Colonic mucosa (tissue), 4 donors: ENCODE measurements at places on chromosomes 2 and 18.

DNA sequence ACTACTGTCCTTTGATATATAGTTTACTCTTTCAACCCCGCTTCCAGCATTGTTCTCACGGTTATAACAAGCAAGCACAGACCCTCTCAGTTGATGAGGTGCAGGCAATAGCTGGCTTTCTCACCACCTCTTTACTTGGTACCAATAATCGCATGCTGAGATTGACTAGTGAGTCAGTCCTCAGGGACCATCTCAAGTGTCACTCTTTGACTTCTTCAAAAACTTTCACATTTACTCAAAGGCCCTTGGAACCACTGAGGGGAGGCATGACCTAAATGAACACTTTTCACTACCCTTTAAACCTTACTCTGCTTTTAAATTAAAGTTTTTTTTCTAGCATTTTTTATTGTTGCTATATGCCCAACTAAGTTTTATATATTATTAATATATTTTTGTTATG, 101.8 kb downstream of the DAW1 start:
- DNase-seq: no peak

DNA sequence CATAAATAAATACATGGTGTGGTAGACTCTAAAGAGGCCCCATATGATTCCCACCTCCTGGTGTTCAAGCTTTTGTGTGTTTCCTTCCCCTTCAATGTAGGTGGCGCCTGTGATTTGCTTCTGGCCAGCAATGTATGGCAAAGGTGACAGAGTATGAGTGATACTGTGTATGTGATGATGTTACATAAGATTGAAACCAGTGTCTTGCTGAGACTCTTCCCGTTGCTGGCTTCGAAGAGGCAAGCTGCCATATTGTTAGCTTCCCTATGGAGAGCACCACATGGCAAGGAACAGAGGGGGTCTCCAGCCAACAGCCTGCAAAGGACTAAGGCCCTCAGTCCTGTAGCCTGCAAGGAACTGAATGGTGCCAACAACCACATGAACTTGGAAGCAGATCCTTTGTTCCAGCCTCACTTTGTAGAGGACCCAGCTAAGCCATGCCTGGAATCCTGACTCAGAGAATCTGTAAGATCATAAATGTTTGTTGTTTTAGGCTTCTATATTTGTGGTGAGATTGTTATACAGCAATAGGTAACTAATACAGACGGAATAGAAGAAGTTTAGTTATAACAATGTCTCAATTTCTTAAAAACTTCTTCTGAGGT, 1.7 kb upstream of the SMAD4 start:
- peak; percentile 43 for DNase-seq

DNA sequence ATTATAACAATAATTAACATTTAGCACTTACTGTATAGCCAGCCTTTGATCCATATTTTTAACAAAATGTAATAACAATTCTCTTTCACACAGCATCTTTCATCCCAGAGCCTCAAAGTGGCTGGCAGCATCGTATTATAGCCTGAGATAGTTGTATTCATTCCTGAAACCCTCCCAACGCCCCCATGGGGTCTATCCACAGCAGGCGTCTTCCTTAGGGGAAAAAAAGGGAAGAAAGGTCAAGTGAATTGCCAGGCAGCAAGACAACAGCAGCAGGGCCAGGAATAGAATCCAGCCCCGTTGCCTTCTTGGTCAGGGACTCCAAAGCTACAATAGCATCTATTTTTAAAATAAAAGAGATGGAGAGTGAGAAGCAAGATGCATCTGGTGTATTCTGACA, 424.4 kb upstream of the ID2 start:
- DNase-seq: no peak

DNA sequence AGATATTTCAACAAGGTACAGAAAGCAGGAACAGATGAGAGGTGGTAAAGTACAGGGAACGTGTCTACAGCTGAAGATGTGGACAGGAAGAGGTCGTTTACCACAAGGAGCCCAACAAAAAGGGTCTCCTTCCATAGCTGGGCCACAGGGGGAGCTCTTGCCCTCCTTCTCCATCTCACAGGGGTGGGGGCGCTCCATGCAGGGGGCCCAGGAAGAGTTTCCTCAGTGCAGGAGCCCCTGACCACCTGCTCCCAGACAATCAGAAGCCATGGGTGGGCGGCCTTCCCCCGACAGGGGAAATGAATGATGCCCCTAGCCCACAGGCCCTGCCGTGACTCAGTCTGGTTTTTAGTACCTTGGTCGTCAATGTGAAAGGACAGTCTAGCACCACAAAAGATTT, 163.6 kb upstream of the ZNF516 start:
- DNase-seq: no peak

- DNase-seq: no peak
These were observed 251.4 kb upstream of the UBE2E3 start for GRCh38 chr2:180728928-180729559.

DNA sequence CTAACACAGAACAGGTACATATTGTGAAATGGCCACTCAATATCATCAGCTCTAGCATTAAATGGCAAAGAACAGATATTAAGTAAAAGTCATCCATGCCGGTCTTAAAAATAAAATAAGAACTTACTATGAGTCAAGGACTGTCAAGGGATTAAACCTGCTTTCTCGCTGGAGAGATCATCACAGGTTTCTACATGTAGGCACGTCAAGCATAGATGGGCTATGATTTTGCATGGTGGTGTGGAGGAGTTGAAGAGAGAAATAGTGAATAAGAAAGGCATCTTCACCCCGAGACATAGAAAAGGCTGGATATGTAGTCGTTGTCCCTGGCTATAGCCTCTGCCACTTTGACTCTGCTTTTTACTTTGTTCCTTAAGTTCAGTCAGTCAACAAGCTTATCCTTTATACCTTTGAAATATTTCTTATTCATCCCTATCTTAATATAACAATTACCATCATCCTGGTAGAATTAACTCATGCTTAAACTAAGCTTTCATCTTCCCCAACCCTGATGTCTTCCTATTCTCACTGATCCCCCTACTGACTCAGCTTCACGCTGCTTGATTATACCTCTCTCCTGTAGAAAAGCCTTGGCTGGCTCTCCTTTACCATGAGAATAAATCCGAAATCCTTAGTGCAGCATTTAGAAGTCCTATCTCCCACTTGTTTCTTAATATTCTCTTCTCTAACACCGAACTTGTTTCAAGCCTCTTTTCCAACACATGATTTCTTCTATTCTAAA, 42.5 kb downstream of the DSC3 start:
- DNase-seq: no peak

DNA sequence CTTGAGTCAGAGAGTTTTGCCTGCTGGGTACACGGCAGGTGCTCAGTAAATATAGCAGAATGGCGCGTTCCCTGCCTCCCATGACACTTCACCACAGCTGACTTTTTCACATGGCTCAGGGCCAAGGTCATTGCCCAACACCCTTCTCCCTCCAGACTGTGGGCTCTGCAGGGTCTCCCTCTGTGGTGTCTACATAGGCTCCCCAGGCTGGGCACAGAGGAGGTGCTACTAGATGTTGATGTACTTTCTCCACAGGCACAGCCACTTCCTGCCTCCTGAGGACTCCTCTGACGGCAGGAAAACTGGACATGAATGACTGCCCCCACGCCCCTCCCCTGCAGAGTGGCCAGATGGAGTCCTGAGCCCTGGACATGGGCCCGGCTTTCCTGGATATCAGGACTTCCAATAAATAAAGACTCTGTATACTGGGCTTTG, 4.2 kb downstream of the CHCHD5 start:
- DNase-seq: no peak

DNA sequence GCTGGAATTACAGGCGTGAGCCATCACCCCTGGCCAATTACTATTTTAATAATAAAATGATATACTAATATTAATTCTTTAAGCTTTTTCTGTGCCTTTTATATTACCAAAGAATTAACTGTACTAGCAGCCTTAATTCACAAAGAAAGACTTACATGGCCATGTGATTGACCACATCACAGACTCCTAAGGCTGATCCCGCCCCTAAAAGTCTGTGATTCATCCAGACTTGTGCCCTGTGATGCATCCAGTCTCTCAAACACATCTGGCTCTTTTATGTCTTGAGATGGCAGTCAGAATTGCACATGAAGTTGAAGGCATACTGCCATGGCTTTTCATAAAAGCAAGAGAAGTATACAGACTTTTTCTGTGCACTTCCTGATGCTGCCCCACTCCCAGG, 91.7 kb downstream of the DTNA start:
- no peak for DNase-seq

DNA sequence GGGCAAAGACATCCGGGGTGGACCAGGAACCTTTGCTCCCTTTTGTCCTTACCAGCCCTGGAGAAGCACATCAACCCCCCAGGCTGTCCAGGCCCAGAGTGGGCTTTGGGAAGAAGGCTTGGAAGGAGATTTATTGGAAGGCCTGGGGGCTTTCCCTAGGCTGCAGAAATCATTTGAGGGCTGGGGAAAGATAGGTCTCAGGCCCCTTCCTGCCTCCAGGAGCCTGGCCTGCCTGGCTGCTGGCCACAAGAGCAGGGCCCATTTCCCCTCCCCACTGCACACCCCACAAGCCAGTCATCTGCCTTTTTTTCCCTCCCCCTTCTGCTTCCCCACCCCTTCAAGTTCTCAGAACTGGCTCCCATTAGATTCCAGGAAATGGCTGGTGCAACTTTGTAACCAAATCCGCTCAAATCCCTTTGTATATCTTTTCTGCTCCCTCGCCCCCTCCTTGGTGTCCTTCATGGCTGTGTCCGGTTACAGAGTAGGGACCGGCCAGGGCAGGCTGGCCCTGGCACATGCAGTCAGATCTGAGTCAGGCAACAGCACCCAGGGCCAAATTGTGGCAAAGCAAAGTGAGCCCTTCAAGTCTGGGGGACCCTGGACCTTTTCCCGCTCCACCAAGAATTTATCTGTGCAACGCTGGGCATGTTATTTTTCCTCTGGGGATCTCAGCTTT, 20.8 kb upstream of the TNP1 start:
- DNase-seq: peak; percentile 49

DNA sequence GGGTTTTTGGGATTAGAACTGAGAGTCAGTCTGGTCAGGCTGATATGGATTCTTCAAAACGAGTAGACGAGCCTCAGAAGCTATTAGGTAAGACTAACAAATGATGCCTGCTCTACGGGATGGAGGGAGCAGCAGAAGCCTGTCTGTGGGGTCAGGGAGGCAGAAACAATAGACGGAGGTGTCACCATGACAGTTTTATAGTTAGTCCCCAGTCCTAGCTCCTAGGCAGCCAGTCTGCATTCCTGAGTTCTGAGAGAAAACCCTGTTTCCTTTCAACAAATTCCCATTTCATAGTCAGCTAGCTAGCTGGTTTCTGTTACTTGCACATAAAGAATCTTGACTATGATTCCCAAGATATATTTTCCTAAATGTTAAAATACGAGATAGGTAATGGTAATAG, 542.1 kb downstream of the PID1 start:
- no peak for DNase-seq

DNA sequence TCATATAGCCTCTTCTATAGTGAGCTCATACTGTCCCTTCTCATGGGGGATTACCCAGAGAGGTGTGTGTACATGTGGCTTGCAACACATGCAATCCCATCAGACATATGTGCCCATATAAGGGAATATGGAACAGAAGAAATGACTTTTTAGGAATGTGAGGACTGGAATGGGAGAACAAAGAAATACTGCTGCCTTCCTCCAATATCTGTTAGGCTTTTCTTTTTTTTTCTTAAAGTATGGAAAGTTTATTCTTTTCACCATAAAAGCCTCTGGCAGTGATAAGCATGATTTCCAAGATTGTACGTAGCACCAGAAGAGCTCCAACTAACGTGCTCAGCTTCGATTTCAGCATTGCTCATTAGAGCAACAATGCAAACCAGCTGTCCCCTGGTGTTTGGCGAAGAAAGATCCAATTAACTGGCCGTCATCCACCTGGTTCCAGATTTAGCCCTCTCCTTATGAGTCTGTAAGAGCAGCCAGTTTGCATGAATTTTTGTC, 113.6 kb downstream of the ADCYAP1 start:
- no peak for DNase-seq

DNA sequence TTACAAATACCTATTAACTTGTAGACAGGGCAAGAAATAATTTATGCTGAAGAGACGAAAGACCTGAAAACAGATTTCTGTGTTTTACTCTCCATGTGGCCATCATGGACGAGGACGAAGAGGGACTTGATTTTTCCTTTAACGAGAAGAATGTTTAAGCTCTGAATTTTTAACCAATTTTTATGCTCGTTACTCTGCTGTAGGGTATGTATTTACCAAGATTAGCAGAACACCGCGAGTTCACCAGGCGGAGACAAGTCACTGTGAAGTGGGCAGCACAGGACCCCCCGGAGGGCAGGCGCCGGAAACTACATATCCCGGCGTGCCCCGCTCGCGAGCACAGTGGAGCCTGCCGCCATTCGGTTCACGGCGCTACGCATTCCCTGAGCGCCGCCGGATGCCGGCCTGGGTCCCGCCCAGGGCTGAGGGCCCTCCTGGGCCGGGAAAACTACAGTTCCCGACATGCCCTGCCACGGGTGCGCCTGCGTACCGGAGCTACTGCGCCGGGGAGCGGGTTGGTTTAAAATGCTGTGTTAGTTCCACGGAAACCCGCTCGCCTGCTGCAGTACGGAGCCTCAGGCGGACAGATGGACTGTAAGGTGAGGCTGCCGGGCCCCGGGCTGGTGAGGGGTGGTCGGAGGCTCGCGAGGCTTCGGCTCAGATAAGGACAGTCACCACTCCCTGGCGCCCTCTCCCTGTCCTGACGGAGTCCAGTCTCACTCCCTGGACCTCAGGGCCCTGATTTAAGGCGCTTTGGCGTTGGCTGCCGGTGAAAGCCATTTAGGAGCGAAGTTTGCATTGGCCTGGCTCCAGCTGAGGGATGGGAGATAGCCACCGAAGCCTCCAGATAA, at the start of gene CCDC150:
TSS of gene CCDC150 (plus strand) at position 536 of the 851 bp plus-strand sequence. CDS start at position 588, 52 bp downstream.
- DNase-seq: peak; percentile 95

GRCh38 chr2:240247868-240248720, 107.6 kb upstream of the OTOS start:
- peak; percentile 17 for DNase-seq

DNA sequence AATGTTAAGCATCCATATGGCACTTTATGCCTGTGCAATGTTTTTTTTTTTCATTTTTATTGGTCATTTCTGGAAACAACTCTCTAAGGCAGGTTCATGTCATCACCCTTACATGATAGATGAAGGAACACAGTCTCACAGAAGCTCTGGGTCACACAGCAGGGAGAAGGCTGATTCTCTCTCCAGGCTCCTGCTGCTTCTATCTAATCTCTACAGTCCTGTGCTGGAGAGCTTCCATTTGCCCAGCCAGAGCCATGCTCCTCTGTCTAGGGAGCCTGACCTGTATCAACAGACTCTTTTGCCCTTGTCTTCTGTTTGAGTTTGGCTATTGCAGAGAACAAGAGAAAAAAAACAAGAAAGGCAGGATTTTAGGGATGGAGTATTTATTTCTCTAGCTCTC, 584.8 kb downstream of the MBD2 start:
- DNase-seq: no peak

- DNase-seq: no peak
These were observed 13.5 kb downstream of the RASGRP3 start for GRCh38 chr2:33489835-33490431.

DNA sequence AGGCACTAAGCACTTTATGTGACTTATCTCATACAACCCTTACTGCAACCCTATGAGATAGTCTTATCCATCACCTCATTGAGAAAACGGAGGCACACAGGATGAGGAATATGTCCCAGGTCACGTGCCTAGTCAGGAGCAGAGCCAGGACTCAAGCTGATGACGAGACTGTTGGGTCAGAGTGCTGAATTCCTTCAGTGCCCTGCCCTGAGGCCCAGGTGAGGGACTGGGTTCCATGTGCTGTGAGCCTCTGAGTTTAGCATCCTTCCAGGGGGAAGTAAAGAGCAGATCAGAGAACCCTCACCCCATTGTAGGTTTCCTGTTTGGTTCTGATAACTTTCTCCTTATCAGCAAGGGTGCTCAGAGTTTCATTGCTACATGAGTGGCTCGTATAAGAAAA, 11.7 kb upstream of the EDAR start:
- DNase-seq: no peak

GRCh38 chr18:6976935-6977334, 140.7 kb downstream of the LAMA1 start:
- DNase-seq: no peak
